Large intestine (tissue), 12 donors: ENCODE measurements at places on chromosomes 2 and 18. TPM values are rescaled to one million over a fixed set of nuclear protein-coding genes. Genes with fewer than 3 reads are reported as not detected.

DNA sequence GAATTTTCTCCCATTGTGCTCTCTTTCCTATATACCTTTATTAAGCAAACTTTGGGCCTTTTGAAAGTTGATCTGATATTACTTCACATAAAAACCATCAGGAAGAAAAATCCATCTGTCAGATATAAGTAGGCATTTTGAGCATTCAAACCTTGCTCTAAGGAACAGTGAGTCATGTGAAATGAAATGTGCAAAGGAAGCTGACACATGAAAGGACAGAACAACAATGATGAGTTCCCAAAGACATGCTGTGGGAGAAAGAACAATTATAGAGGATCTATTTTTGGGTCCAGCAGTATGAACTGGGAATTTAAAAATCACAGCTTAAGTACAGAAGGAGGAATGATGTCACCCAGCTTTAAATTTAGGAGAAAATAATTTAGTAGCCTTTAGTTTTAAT is 18.1 kb downstream of the CALCRL start:
- DNase-seq: no peak

DNA sequence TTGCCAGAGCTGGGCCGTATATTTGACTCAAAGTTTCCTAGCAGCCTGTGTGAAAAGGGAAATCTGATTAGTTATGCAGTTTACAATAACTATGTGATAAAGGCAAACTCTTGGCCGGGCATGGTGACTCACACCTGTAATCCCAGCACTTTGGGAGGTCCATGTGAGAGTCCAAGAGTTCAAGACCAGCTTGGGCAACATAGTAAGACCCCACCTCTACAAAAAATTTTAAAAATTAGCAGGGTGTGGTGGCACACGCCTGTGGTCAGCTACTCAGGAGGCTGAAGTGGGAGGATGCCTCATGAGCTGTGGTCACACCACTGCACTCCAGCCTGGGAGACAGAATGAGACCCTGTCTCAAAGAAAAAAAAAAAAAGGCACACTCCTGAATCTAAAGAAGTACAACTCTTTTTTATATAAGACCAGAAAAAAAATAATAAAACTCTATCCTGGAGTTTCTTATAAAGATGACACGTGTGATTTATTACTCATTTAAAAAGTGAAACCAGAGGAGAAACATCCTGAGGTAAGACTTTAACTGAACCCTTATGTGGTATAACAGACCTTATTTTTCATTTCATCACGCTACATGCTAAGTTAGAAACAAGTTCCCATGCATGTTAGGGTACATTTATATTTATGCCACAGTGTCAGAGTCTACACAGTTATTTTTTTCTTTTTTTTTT is 32.6 kb upstream of the KCMF1 start:
- no peak for DNase-seq

Gene MTIF2
- polyA plus RNA-seq: 35.3 TPM

DNA sequence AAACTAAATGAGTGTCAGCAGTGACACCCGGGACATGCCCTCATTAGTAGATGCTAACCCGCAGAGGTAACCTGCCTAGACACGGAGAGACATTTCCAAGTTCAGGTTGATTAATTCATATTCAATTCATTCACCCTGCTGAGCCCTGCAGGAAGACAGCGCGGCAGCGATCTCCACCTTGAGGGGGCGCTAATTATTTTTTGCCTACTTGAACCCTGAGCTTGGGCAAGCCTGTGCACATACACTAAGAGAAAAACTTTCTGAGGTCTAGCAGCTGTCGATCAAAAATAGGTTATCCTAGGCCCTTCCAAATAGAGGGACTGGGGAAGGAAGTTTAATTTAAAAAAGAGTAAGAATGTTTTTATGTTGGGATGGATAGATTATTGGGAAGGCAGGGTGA is 1.3 kb upstream of the LYPD6 start:
- peak; percentile 20 for DNase-seq

Gene KYNU
- polyA plus RNA-seq: 3.1 TPM

- DNase-seq: no peak
Measured at GRCh38 chr2:210671065-210671464, 114.7 kb downstream of the CPS1 start.

Gene CYRIA
- 5.3 TPM for polyA plus RNA-seq

DNA sequence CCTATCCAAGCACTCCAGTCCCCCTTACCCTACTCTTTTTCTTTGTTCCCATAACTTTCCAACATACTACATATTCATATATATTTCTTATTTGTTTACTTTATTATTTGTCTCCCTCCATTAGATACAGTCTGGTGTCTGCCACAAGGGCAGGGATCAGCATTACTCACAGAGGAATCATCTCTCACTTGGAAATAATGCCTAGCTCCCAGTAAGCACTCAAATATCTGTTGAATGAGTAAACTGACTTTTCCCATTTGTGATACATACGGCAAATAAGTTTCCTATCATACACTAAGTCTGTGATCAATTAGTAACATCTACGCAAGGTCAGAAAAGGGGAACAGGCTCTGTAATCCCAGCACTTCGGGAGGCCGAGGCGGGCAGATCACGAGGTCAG is 18.7 kb downstream of the C1D start:
- DNase-seq: no peak

Gene TUBA3D
- 0.99 TPM for polyA plus RNA-seq

DNA sequence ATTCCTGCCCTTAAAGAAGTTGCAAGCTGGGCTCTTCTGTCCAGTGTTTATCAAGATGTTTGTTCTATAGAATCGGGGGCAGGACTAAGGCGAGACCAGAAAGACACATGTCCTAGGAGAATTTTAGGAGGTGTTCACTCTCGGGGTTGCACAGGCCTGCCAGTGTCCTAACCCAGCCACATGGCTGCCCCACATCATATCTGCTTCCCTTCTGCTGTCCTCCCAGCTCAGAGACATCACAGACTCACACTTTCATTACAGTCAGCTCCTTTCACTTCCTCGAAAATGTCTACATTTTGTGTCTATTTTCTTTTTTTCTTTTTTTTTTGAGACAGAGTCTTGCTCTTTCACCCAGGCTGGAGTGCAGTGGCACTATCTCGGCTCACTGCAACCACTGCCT is 10.7 kb upstream of the MRO start:
- no peak for DNase-seq

DNA sequence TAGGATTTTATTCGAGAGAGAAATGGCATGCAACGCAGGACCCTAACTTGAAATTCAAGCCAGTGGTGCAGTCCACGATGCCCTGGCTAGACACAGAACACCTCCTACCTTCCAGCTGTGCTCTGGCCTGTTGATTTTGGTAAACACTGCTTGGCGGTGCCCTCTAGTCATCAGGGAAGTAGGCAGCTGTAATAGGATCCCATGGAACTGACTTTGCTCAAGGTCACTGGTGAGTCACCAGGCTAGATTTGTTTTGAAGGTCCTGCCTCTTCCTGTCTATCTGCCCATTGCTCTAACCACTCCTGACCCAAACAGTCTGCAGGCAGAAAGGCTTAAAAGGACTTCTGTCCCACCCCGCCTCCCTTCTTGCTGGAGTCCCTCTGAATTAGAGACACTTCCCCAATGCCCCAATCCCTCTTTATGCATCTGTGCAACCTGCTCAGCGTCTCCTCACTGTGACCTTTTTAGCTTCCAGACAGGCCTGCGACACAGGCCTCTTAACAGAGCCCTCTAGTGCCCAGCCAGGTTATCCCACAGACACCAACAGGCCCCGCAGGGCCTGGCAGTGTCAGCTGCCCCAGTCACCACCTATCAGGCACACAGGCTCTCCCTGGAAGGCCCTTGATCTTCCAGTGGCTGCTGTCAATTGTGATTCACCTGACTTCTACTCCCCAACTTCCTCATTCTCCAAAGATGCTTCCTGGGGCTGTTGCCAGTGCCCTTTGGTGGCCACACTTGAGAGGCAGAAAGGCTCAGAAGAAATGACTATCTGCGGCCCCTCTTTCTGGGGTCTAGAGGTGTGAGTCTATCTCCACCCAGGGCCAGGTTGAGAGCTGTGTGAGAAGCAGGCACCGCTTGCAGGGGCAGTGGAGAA is 5.2 kb downstream of the TMEM127 start:
- peak; percentile 89 for DNase-seq

Gene DLX1
- 3.4 TPM for polyA plus RNA-seq

DNA sequence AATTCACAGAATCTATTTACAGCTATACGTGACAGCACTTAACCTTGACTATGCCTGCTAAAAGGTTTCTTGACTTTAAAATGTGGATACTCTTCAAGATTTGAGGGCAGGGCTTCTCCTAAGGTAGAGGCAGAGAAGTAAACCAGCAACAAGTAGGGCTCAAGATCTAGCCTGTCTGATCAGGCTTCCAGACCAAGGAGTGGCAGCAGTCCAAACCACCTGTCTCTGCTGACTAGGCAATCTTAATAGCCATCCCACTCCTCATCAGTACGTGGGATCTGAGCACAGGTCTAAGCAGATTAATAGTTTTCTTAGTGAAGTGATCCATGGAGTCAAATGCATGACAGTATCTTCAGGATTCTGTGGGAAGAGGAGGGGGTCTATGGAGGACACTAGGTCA is 100.4 kb downstream of the GPD2 start:
- peak; percentile 32 for DNase-seq
